ENCODE measurements at places on chromosomes 6 and 20.

DNA sequence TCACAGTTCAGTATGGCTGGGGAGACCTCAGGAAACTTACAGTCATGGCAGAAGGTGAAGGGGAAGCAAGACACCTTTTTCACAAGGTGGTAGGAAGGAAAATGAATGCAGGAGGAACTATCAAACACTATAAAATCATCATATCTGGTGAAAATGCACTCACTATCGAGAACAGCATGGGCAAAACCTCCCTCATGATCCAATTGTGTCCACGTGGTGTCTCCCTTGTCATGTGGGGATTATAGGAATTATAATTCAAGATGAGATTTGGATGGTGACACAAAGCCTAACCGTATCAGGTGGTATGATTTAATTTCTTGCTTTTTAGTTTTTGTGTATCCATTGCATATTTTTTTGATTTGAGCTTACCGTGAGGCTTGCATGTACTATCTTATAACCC, 133.2 kb upstream of the SYNCRIP start:
- no peak for DNase-seq

DNA sequence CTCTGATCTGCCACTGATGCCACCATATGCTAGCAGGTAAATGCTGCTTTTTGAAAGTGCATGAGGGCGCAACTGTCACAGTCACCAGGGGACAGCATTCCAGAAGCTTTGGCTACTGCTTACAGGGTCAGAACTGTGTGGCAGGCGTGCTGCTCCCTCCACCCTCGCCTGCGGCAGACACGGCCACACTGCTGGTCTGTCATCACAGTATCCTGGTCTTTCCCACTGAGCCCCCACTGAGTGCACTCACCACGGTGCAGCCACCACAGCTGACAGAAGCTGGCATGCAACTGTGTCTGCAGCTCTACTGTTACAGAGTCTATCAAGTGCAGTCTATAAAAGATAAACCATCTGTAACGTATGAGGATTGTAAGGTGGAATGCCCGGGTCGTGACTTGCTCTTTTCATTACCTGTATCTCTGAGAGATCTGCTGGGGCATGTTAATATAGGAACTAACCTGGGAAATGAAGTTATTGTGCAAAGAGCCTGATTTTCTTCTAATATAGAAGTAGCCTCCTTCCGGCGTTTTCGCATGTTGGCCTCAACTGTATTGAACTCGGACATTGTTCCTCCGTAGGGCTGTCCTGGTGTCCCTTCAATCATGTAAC, 24.5 kb downstream of the GCLC start:
- DNase-seq, result no peak

GRCh38 chr6:113819169-113819830, 37.8 kb upstream of the MARCKS start:
- no peak for DNase-seq

- DNase-seq, result no peak
Observed at GRCh38 chr6:154542747-154543146, 32.3 kb upstream of the CNKSR3 start.

DNA sequence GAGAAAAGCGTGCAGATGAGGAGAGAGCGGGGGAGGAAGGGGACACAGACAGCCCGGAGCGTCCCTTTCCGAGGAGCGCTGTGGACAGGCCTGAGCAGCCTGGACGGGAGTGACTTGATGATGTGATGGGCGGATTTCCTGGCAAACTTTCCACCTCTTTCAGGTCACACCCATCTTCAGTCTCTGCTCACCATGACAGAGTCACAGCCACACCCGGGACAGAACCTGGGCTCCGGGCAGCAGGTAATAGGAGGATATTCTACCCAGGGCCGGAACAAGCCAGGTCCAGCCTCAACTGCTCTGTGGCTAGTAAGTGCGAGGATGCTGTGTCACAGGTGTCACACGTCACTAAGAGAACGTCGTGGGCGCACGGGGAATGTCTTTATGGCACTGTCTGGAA, 84.3 kb downstream of the THBS2 start:
- DNase-seq, result no peak

DNA sequence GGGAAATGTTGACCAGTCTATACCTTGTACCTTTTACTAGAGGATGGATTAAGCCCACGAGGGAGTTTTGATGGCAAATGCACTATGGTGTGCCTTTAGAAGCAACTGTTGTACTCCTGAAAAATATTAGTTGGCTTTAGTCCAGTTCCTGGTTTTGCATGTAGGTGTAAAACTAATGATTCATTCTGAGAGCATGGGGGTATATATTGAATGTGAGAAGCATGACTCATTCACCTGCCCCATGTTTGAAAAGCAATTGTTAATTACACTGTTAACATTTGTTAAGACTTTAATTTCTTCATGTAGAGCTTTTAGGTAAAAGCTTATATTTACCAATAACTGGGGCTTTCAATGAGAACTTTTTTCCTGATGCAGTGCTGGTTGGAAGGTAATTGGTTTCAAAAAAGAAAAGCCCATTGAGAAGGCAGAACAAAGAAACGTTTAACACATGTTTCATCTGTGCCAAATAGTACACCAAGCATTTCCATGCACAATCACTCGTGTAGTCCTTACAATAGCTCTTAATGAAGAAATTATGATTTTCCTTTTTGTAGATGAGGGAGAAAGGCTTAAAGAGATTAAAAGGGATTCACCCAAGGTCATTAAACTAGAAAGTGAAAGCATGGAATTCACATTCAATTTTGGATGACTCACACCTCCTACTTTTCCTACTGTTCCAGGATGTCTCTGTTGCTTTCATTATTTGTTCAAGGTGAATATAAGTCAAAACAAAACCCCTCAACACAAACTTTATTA, 134.1 kb downstream of the CCDC170 start:
- DNase-seq, result no peak

DNA sequence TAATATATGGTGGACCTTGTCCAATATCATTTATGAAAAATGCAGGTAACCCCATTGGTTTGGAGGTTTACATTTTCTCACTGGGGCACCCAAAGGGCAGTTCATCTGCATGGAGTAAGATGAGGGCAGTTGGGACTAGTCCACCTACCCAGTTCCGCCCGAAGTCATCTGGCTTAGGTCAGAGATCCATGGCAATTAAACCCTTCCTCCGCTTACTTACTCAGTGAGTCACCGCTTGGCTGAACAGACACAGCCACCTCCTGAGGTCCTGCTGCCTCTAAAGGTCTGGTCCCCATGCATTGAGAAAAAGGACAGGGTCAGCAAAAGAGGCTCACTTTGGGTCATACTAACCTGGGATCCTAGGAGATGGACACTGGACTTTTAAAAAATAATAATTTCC, 102.9 kb upstream of the PRL start:
- no peak for DNase-seq

DNA sequence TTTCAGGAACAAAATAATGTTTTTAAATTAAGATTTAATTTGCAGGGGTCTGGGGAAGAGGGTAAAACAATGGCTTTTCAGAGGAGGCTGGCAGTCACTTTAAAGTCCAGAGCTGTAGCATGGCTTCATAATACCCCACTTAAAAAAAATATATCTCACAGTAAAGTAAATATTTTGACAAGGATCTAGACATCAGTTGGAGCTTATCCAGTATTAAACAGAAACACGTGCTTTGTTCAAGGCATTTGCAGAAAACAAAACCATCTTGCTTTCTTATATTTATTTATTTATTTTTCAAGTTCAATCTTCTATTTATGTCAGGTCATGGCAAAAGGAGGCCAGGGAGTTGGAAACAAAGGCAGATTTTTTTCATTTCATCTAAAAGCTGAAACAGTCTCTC, 53.3 kb upstream of the PRL start:
- no peak for DNase-seq

GRCh38 chr6:32982084-32982701, 13.8 kb downstream of the BRD2 start:
- DNase-seq, result no peak

- no peak for DNase-seq
Observed at GRCh38 chr6:11766589-11767450, 11.8 kb downstream of the ADTRP start.

GRCh38 chr6:14596410-14596809, 478.8 kb downstream of the CD83 start:
- DNase-seq, result no peak

- no peak for DNase-seq
Observed at GRCh38 chr6:168139121-168139520, 60.1 kb upstream of the FRMD1 start.

- DNase-seq, result no peak
Observed at GRCh38 chr6:17663226-17663625, 43.5 kb downstream of the NUP153 start.

GRCh38 chr6:144449911-144450597, 164.9 kb downstream of the UTRN start:
- DNase-seq, result no peak
